ENCODE measurements at places on chromosomes 7 and 10.

DNA sequence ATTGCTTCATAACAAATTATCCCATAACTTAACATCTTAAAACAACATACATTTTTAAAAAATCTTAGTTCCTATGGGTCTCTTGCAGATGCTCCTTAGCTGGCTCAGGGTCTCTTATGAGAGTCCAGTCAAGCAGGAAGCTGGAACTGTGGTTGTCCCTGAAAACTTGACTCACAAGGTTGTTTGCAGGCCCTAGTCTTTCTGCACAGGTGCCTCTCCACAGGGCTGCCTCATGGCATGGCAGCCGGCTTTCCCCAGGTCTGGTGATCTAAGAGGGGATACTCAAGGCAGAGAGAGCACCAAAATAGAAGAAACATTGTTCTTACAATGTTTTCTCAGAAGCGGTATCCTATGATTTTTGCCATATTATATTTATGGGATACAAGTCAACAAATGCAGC, 127.1 kb downstream of the CDK14 start:
- DNase-seq: no peak

- no peak for DNase-seq
Observed at GRCh38 chr7:116534790-116535189, 10.0 kb downstream of the CAV1 start.

DNA sequence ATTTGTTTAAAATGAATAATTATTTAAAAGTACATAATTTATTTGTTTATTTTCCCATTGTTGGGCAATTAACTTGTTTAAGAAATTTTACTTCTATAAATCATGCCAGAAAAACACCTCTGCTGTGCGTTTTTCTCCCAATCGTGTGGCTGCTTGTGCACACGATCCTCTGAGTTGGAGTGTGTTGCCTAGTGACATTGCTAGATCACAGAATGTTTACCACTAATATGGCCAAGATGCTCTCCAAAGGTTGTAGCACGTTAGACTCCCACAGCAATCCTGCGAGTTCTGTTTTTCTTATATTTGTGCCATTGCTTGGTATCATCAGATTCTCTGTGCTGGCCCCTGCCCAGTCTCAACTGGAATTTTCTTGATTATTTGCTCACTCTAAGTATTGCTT, 207.1 kb upstream of the ADCY1 start:
- no peak for DNase-seq

DNA sequence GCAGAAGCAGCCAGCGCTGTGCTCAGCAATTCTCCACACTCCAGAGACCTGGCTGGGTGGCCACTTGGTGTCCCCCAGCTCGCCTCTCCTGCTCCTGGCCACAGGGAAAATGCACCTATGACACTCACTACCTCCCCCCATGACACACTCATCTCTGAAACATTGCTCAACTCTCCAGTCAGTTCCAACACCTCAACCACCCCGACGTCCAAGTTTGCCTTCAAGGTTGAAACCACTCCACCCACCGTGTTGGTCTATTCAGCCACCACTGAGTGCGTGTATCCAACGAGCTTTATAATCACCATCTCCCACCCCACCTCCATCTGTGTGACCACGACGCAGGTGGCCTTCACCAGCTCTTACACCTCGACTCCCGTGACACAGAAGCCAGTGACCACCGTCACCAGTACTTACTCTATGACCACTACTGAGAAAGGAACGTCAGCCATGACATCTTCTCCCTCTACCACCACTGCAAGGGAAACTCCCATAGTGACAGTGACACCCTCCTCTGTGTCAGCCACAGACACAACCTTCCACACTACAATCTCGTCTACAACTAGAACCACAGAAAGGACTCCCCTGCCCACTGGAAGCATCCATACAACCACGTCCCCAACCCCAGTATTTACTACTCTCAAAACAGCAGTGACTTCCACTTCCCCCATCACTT, 2.7 kb downstream of the MUC3A start:
- no peak for DNase-seq

GRCh38 chr7:52525772-52526341, 509.6 kb upstream of the POM121L12 start:
- DNase-seq: no peak

DNA sequence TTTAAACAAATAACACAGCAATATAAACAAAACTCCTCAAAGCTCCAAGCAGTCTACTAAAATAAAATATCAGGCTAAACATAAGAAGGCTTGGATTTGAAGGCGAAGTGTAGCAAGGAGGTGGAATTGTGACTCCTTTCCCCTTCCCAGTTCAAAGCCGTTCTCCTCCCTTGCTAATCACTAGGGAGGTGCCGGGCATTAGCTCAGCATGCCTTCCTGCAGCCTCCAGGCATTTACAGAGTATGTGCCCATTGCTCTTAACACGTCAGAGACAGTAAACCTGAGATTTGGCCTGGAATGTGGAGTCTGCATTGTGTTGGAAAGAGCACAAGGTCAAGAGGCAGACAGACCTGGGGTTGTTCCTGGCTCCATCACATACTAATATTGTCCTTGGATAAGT, 15.6 kb downstream of the CNNM1 start:
- no peak for DNase-seq

DNA sequence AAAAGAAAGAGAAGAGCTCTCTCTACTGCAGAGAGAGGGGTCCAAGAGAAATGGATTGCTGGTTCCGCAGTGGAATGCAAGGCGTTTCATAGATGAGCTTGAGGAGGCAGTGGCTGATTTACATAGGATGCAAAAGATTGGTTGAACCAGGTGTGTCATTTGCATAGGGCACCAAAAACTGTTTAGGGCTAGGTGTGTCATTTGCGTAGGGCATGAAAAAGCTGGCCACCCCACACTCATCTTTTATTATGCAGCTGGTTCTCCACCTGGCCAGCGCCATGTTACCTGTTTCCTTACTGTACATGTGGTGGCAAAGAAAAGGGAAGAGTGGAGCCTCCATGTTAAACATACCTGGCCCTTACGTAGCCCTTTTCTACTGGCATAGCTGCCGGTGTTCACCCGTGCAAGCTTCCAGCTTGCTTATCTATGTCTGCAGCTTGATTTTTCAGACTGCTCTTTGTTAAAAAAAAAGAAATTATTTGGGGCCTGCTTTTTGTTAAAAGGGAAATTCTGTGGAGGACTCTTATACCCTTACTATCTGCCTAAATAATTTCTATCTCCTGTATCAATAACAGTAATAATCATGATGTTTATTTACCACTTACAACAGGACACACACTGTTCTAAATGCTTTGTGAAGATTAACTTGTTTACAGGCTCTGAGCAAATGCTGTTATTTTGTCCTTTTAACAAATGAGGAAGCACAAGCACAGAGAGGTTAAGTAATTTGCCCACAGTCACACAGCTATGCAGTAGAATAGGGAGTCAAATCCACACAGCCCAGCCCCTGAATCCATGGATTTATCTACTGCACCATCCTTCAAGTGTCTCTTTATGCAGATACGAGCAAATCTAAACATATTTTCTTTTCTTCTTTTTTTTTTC, 33.3 kb downstream of the CASP7 start:
- no peak for DNase-seq

DNA sequence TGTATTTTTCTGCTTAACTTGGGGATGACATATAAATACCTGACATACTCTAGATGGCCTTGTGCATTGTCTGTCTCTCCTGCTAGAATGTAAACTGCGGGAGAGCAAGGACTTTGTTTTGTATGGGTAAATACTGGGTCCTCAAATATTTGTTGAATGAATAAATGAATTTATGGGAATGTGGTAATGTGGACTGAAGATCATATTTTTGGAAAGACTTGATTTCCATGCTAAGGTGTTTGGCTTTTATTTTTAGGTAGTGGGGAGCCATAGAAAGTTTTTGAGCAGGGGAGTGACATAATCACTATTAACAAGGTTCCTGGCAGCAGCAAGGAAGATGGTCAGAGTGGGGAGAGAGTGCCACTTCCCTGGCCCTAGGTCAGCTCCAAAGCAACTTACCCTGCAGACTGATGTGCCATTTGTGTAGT, 27.0 kb downstream of the UBTD1 start:
- no peak for DNase-seq

- DNase-seq: no peak
Observed at GRCh38 chr10:62560201-62560819, 186.1 kb downstream of the ZNF365 start.

DNA sequence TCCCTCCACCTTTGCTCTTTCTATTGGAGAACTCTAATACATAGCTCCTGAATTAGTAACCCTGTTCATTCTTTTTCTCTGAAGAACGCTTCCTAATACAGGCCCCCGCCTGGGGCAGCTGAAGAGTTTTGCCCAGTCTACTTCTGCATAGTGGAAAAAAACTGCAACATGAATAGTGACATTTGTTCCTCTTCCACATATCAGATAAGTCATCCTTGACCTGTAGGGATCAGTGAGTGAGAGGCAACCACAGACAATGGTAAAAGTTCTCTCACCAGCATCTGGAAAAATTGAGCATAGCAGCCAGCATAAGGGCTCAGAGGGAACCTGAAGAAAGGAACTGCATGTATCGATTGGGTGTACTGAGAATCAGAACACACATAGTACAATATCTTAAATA, 262.0 kb downstream of the STK31 start:
- DNase-seq: no peak

DNA sequence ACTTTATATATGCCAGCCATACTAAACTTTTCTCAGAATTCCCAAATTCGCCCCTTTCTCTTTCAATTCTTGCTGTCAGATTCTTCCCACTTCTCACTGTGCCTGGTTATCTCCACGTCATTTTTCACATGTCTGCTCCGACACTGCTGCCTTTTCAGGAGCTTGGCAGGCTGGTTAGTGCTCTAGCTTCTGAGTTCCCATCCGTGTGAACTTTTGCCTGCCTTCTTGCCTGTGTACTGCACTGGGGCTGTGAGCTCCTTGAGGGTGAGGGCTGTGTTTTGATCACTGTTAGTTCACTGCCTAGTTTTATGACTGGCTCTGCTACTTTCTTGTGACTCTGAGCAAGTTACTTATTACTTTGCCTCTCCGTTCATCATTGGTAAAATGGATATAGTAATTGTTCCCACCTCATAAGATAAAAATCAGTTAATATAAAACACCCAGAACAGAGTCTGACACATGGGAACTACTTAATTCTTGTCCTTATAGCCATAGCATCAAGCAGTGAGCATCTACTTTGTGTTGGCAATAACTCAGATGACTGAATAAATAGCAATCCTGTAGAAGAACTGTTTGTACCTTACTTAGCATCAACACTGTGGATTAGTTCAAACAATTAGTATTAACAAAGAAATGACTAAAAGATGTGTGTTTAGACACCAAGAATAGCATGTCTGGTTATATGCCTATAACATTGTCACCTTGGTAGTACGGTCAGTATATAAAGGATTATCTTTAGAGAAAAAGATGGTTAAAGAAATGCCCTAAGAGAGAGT, 5.5 kb downstream of the GSTO1 start:
- no peak for DNase-seq

DNA sequence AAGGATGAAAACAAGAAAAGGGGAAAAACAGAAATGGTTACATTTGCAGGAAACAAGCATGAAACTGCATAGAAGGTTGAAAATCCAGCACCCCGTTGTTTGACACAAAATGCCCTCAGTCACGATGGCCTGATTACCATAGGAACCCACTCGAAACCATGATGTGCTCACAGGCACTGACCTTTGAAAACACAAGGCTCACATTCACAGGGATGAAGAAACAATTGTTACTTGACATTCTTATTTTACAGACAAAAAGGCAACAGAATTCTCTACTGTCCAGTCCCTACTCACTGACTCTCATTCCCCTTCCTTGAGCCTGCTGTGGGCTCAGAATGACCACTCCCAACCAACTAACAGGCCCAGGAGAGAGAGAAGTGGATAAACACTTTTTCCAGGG, 131.4 kb upstream of the PDLIM1 start:
- DNase-seq: no peak

DNA sequence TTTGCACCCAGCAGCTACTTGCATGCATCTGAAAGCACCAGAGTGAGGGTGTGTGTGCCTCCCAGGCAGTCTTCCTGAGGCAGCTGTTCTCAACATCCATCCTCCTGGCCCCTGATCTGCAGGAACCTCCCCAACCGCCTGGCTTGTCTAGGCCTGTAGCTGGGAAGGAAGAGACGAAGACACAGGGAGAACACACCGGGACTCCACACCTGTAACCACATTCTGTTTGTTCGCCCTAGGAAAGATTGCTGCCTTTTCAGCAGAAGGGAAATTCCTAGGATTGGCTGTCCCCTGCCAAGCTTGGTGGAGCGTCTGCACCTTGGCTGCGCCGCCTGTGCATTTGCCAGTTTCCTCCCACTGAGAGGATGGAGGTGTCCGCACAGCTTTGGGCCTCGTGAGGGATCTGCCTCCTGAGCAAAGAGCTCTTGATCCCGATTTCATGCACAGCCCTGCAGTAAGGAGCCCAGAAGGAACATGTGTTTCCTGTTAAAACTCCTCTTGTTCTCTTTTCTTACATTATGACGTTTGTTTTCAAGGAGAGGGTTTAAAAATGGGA, 154.6 kb downstream of the TPST1 start:
- no peak for DNase-seq

- DNase-seq: no peak
Observed at GRCh38 chr10:77970869-77971803, 44.6 kb upstream of the DLG5 start.

DNA sequence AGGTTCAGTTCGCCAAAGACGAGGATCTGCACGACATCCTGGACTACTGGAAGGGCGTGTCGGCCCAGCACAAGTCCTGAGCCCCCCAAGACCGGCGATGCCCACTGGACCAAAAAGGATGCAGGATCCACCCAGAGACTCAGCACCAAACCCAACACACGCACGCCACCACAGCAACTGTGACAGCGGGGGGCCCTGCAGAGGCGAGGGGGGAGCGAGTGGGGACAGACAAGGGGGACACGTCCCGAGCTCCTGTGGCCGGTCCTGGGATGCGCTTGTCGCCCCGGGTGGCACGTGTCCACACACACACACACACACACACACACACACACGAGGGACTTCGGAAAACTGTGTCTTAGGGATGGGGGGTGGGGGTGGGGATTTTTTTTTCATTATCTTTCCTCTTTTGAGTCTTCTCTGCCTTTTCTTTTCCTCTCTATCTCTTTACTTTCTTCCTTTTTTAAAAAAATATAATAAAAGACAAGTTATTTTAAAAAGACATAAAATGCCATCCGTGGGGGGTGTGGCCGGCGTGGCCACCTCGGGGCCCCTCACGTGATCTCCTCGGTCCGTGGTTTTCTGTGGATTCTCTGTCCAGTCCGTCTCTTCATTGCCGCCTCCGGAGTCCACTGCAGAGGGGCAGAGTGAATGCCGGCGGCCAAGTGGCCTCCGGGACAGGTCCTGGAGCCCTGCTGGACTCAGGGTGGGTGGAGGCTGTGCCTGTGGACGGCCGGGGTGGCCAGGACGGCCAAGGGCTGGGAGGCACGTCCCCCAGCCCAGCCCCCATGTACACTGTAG, 77.1 kb downstream of the ELFN1 start:
- no peak for DNase-seq

GRCh38 chr10:38093816-38094157, 350 bp upstream of the ZNF37A start:
- no peak for DNase-seq
